Mucosa of gallbladder (tissue), 1 donor: ENCODE measurements at places on chromosomes 7 and 10. TPM values are rescaled to one million over a fixed set of nuclear protein-coding genes. Genes with fewer than 3 reads are reported as not detected.

DNA sequence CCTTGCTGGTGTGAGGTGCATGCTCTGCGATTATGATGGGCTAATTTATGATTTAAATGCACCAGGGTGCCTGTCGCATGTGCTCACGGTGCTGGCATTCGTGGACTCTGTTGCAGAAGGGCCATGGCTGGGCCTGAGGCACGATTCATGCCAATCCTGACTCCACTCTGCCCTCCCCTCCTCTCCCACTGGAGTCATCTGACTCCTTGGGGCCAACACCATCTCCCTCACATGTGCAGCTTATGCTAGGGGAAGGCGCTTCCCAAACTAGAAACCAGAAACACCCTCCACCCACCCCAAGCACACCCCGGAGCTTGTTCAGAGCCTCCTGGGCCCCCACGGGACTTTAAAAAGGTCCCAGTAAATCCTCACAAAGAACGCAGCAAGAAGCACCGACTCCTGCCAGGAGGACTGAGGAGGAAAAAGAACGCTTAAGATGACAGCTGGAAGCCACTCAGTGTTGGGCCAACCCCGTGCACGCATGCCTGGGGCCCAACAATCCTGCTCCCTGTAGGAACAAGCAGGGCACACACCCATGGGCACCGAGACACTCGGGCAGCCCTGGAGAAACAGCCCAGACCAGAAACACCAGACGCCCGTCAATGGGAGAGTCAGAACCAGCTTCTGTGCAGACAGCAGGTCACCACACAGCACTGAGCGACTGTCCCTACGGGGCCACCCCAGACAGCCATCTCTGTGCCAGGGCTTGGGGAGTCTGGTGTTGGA, 14.1 kb downstream of the BRI3 start:
- DNase-seq = no peak

DNA sequence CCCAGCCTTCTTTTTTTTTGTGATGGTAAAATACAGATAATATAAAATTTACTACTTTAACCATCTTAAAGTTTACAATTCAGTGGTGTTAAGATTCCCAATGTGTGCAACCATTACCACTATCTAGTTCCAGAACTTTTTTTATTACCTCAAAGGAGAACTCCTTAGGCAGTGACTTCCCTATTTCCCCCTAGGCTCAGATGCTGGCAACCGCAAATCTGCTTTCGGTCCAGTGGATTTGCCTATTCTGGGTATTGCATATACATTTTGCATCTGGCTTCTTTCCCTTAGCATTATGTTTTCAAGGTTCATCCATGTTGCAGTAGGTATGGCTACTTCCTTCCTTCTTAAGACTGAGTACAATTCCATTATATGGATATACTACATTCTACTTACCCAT, 56.5 kb downstream of the AFAP1L2 start:
- DNase-seq = no peak

- DNase-seq = no peak
These were observed 92.4 kb downstream of the WDFY4 start for GRCh38 chr10:48777110-48777509.

DNA sequence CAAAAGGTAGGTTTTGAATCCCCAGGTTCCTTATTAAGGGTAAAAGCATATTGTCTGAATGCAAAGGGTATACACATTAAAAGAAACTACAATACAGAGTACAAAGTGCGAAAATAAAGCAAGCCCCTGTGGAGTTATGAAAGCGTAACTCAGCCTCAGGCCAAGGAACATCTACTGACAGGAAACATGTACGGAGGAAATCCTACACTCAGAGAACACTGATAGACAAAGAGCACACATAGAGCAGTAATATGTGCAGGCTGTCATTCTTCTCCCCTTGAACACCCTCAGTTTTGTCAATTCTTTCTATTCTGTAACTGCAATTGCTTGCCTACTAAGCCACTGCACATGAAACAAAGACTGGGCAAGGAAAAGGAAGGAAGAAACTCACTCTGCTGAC, 150.2 kb downstream of the DGKB start:
- DNase-seq = no peak

- no peak for DNase-seq
These were observed 7.7 kb upstream of the MSMB start for GRCh38 chr10:46053534-46054434.

The GIMAP6 gene
- 20.5 TPM for total RNA-seq

The CCDC136 gene
- total RNA-seq = 25.3 TPM
